Type B pancreatic cell (in vitro differentiated cells): ENCODE measurements at places on chromosomes 12 and 14.

- DNase-seq: no peak
Measured at GRCh38 chr14:104983231-104983721, 2.3 kb upstream of the CLBA1 start.

DNA sequence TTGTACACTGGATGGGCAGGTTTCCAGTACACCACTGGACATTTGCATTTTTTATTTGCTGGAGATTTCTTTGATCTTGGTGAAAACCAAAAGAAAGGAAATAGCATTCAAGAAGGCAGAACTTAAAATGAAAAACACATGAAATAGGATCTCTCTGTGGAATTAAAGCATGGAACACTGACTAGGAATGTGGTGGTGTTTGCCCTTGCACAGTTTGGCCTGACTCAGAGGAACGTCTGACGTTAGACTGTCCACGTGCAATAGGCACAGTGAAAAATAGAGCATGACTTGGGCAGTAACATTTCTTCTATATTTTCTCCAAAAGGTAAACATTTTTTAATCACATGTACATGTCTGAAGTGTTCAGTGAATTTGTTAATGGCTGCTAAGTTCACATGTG lies 474.1 kb upstream of the PRICKLE1 start:
- DNase-seq: no peak

DNA sequence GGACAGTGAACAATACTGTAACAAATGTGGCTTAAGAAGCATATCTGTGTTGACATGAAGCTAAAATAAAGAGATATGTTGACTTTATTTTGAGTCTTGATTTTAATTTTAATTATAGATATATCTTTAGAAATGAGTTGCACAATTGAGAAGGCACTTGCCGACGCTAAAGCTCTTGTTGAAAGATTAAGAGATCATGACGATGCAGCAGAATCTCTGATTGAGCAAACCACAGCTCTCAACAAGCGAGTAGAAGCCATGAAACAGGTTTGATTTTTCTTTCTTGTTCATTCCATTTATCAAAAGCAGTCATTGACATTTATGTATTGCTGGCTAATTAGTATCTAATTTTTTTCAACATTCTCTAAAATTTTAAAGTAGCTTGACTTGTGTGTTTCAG lies 15.8 kb downstream of the FGFR1OP2 start:
- DNase-seq: no peak

- DNase-seq: no peak
Measured at GRCh38 chr12:42332301-42333285, 6.6 kb downstream of the PPHLN1 start.

GRCh38 chr14:81946834-81947798 lies 413.5 kb upstream of the SEL1L start:
- no peak for DNase-seq

DNA sequence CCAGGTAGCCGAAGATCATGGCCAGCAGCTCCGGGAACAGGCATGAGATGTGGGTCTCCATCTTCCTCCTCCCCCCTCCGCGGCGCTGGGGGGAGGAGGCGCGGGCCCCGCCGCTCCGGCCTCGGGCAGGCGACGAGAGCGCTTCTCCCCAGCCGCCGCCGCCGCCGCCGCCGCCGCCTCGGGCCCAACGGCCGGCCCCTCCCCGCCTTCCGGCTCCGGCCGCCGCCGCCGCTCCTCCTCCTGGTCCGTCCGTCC lies 448 bp downstream of the FBXL14 start:
- DNase-seq: no peak

DNA sequence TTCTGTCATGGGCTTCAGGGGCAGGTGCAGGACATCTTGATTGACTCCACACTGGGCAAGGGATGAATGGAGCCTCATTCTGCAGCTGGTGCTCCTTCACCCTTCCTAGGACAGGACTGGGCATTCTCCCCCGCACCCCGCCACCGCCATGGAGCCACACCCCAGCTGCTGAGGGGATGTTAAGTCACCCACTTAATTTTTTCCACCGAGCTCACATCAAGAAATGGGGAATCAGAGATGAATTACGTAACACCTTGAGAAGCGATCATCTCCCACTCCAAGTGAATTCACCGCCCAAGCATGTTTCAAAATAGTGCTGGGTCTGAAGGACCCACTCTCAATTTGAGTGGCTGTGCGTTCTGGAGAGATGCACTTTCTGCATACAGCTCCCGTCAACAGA lies 94.2 kb downstream of the EML1 start:
- no peak for DNase-seq

- no peak for DNase-seq
Measured at GRCh38 chr12:13627536-13627935, 353.9 kb downstream of the GRIN2B start.

- DNase-seq: no peak
Measured at GRCh38 chr12:53664191-53664590, 11.7 kb downstream of the ATP5MC2 start.

DNA sequence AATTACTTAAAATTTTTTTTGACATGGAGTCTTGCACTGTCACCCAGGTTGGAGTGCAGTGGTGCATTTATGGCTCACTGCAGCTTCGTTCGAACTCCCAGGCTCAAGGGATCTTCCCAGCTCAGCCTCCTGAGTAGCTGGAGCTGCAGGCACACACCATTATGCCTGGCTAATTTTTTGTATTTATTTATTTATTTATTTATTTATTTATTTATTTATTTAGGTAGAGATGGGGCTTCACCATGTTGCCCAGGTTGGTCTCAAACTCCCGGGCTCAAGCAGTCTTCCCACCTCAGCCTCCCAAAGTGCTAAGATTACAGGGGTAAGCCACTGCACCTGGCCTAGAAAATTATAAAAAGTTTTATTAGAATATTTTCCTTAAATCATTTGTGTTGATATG lies 73.6 kb downstream of the DACT1 start:
- DNase-seq: no peak

DNA sequence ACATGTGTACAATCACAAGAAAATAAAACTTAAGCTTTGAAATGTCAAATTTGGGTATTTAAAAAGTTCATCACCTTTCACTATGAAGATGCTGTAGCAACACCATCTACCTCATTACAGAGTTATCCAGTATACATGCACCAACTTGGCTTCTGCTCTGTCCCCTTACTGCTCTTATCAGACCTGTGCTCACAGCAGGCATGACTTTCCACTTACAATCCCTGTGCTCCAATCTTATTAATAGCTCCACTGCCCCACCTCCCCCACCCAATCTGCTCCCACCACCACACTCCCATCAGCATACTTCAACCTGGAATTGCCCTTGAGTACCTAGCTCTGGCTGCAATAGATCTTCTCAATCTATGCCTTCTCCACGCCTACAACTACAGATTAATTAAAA lies 13.3 kb downstream of the GALC start:
- no peak for DNase-seq
